ENCODE measurements at places on chromosomes 2 and 18.

GRCh38 chr2:22934747-22935146 lies 450.2 kb upstream of the KLHL29 start:
- no peak for DNase-seq

- no peak for DNase-seq
Measured at GRCh38 chr18:26386002-26386401, 159.8 kb downstream of the TAF4B start.

- DNase-seq, result no peak
Measured at GRCh38 chr2:151927501-151928221, 99.4 kb upstream of the ARL5A start.

DNA sequence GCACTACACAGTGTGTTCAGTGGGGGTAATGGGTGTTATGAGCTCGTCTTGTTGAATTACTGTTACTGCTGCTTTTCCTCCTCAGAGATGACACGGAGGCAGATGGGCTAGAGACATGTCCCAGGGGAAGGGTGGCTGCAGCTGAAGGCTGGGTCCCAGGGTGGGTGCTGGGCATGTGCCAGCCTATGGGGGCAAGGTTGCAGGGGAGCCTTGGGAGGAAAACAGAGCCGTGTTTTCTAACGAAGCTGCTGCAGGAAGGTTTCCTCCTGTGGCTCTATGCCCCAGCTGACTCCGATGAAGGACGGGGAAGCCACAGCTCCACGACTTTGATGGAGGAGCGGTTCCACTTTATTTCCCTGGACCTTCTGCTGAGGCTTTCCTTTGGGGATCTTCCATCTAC lies 42.4 kb downstream of the ASB18 start:
- no peak for DNase-seq

GRCh38 chr2:12192762-12193161 lies 446.3 kb downstream of the LPIN1 start:
- no peak for DNase-seq

- DNase-seq, result peak; percentile 54
Measured at GRCh38 chr2:176189681-176190641, 1.5 kb downstream of the HOXD1 start.

GRCh38 chr2:60073201-60073600 lies 480.3 kb downstream of the BCL11A start:
- DNase-seq, result no peak

DNA sequence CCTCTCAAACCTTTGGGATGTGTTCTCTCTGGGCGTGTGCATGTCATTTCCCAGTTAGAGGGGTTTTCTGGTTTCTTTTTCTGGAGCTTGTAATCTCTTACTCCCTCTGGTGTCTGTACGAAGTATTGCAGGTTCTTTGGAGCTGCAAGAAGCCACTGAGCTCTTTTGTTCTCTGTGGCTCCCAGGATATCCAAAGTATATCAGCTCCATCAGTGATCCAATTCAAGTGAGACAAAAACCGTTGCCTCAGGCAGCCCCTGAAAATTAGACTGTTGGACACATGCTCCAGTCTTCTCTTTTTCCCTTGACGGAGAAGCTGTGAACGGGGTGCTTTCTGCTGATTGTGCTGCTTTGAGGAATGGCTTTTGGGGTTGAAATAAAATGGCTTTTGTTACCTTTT lies 59.0 kb upstream of the LDLRAD4 start:
- DNase-seq, result peak; percentile 83

- DNase-seq, result no peak
Measured at GRCh38 chr2:46461709-46462171, 17.6 kb upstream of the TMEM247 start.

GRCh38 chr18:6938003-6938402 lies 179.6 kb downstream of the LAMA1 start:
- DNase-seq, result no peak

DNA sequence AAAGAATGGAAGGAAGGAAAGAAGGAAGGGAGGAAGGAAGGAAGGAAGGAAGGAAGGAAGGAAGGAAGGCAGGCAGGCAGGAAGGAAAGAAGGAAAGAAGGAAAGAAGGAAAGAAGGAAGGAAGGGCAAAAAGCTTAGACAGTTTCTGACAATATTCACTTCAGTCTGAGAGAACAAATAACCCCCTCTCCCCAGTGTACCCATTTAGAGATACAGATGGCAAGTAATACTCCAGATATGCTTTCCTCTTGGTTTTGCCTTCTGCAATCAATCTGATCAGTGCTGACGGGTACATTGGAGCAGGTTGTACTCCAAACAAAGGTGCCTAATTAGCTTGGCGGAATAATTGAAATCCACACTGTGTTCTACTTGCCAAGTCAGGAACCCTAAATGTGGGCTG lies 534.6 kb upstream of the TMEFF2 start:
- DNase-seq, result no peak

GRCh38 chr2:241568726-241569125 lies 10.2 kb downstream of the BOK start:
- no peak for DNase-seq

DNA sequence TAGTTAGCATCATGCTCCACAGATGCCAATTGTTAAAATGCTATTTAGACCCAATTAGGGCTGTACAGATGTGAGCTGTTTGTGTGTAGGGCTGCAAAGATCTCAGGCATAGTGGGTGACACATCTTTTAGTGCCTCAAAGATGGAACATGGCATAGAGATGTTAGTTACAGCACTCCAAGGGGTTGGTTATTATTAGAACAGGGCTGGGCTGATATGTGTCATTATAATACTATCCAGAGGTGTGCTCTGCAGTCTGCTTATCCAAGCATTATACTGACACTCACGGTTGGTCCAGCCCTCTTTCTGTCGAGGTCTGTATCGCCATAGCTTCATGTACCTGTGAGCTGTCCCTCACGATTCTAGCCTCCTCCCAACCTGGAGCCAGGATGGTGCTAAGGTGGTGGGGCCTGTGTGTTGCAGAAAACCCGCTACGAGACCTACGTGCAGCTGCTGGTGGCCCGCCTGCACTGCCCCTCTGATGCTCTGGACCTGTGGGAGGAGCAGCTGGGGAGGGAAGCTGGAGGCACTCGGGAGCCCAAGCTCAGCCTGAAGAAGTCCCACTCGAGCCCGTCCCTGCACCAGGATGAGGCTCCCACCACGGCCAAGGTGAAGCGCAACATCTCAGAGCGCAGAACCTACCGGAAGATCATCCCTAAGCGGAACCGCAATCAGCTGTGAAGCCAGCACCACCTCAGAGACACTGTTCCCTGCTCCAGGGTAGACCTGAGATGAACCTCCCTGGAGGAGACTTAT lies 27.1 kb downstream of the PSD4 start:
- DNase-seq, result no peak

- no peak for DNase-seq
Measured at GRCh38 chr2:34069604-34070003, 470.5 kb upstream of the FAM98A start.

GRCh38 chr2:42954227-42954962 lies 162.0 kb upstream of the HAAO start:
- no peak for DNase-seq

DNA sequence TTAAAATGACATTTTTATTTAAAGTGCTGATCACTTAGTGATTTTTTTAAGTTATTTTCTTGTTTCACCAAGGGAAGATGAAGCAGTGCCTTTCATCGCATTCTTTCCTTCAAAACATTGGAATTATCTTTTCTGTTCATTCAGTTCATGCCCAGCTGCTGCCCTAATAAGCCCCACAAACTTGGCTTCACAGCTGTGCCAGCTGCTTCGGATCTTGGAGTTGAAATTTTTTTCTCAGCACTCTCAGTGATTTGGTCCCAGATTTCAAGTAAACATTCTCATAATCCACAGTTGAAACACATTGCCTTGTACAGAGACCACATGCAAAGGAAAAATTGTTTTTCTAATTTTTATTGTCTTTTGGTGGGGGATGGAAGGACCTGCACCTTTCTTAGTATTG lies 353.3 kb upstream of the LRP1B start:
- no peak for DNase-seq

DNA sequence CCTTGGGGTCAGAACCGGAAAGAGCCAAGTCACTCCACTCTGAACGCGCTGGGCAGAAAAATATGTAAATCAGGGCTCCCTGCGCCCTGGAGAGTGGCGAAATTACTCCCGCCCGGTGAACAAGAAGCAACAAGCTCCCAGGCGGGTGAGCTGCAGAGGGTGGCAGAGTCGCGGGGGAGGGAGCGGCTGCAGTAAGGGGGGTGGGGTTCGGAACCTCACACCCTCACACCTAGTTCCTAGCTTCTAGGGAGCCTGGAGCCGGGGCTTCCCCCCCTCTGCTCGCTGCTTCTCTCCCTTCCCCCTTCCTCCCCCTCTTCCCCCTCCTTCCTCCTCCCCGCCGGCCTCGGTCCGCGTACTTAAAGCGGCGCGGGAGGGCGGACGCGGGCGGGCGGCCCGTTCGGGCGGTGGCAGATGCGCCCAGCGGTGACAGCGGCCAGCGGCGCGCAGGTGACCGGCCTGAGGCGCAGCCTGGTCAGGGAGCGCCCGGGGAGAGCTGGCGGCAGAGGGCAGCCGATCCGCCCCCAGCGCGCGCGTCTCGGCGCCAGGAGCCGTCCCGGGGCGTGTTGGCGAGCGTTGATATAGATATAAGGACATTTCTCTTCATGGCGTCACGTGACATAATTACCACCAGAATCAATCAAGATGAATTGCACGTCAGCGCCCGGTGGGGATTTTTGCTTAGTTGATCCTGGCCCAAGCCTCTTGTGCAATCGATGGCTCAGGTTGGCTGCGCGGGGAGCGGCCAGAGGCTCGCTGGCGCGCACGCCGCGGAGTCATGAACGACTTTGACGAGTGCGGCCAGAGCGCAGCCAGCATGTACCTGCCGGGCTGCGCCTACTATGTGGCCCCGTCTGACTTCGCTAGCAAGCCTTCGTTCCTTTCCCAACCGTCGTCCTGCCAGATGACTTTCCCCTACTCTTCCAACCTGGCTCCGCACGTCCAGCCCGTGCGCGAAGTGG lies at the start of gene HOXD11:
HOXD11 (plus strand) TSS at position 700 of the 959 bp plus-strand sequence; CDS start at position 776, 76 bp downstream.
- DNase-seq, result peak; percentile 88

GRCh38 chr2:191296083-191297006 lies 51.1 kb downstream of the MYO1B start:
- no peak for DNase-seq

DNA sequence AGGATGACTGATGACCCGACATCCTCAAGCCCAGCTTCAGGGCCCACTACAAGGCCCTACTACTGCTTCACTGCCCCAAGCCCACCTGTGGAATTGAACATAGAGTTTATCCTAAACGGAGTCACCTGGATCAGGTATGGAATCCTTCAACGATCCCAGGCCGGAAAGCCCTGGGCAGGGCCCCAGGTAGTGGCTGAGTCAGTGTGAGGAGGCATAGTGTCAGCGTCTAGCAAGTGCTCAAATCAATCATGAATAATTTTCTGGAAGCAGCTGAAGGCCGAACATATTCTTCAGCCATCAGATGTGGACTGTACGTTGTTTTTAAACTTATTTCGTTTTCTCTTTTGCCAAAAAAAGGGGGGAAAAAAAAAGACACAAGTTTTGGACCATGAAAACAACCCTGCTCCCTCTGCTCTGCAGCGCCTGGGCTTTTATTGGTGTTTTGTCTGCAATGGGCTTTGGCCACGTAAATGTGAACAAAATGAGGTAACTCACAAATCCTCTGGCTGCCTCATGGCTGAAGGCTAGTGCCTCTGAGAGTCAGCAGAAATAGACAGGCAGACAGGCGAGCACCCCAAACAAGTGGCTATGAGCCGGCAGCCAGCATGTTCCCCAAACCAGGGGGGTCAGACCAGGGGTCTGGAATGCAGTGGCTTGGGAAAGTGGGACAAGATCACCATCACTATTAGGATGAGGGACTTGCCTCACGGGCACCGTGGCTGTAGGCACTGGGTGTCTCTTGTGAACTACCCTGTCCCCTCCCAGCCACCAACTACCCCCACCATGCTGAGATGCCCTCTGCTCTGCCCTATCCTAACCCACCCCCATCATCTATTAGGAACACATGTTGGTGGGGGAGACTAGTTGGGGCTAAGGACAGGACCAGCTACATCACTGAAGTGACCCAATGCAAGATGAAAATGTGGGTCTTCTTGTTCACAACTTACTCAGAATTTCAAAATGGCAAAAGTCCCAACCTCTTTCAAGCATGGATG lies 51.4 kb downstream of the TTC32 start:
- DNase-seq, result no peak

- DNase-seq, result peak; percentile 94
Measured at GRCh38 chr2:130342020-130342532, 621 bp upstream of the IMP4 start.

DNA sequence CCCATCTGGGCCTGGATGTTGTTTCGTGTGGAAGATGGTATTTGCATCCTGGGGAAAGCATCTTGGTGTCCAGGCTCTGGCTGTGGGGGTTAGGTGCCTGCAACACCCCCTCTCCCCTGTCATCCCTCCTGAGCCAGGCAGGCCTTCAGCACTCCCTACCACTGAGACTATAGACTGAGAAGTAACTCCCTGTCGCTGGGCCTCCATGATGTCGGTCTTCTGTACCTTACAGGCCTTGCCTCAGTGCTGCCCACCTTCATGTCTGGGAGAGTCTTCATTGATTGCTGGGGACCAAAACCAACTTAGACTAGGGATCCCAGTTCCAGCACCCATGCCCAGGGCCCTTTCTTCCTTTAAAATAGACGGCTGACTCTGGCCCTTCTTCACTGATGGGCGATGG lies 33.1 kb upstream of the DNMT3A start:
- no peak for DNase-seq

- DNase-seq, result peak; percentile 83
Measured at GRCh38 chr2:196592911-196593881, 46.3 kb upstream of the CCDC150 start.

- no peak for DNase-seq
Measured at GRCh38 chr18:53417003-53417402, 807.5 kb downstream of the MBD2 start.

DNA sequence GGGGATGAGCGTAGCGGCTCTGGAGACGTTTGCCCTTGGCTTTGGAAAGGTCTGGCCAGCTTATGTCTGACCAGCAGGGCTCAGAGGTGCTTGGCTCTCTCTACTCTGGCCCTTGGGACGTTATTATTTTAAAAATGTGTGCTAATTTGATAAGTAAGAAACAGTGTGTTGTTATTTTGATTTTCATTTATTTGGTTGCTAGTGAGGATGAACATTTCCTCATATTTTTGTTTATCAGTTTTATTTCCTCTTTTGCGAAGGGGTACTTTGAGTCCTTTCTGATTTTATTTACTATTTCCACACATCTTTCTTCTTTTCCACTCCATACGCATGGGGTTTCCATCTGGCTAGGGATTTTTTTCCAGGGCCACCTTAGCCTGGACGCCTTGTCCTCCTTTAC lies 11.4 kb downstream of the CXCR4 start:
- DNase-seq, result no peak

DNA sequence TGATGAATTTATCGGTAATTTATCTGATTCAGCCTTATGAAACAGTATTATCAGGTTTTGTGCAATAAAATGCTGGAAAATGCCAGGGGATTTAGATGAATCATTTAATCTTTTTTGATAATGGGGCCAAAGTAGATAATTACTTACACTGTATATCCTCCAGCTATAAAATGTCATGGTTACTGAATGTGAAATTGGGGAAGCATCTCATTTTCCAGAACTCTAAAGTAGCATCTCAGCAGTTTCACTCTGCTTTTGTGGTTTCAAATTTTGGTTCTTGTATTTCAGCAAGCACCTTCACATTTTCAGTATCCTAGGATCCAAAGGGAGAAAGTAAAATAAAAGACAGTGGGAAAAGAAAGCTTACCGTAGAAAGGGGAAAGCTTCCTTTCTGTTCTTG lies 12.8 kb downstream of the ANKRD62 start:
- DNase-seq, result no peak

GRCh38 chr2:84654414-84654813 lies 138.1 kb downstream of the DNAH6 start:
- DNase-seq, result no peak
